ENCODE measurements at places on chromosomes 7 and 10.

GRCh38 chr7:95433952-95434556, 774 bp downstream of the PON2 start:
- DNase-seq, result no peak

GRCh38 chr7:22317632-22318031, 39.3 kb downstream of the RAPGEF5 start:
- no peak for DNase-seq

DNA sequence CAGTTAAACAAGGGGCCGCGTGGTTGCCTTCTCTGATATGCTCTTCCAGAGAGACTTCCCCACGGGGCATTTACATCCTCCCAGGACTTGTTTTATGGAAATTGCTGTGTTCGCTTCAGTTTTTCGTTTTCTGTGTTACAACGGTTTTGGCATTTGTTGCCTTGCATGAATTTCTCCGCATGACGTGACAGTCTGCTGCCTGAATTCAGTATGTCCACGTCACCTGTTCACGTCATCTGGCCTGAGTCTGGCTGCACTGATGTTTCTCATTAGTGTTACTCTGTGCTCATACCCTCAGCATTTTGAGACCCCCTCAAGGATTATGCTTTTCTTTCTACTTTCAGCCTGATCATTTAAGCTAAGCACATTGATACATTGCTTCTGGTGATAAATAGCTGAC, 49.1 kb upstream of the INSYN2A start:
- no peak for DNase-seq

DNA sequence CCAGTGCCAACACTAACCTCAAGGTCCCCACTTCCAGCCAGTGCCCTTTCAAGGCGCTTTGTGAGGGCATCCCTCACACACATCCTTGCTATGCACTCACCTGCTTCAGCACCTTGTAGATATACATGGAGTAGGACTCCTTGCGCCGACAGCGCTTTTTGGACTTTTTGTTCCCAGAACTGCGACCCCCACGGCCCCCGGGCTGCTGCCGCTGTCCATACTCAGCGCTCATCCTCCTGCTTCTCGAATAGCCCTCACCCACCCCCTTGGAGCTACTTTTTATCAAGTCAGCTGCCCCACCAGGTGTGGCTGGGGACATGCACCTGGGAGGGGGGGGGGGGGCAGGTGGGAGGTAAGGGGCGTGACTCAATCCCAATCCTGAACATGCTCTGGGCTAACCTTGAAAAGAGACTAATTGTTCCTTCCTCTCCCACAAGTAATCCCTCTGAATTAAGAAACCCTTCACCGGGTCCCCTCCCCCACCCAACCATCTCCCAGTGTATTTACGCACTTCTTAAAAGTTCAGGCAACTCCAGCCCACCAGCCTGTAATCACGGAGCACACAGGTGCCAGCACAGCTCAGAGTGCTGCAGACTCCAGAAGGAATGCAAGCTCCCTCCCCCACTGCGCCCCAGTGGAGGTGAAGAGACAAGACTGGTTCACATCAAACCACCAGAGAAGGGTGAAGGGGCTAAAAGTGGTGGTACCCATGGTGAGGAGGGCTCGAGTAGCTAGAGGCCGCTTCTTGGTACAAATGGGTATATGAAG, at the start of gene H2BK1:
Gene H2BK1, minus strand, starts transcription at position 402 of the 768 bp plus-strand sequence. Its CDS starts 170 bp downstream, at position 232.
- no peak for DNase-seq

- no peak for DNase-seq
Observed at GRCh38 chr10:48458662-48459048, 146.2 kb downstream of the ARHGAP22 start.

GRCh38 chr7:1586827-1587705, 17.2 kb upstream of the PSMG3 start:
- DNase-seq, result no peak

- DNase-seq, result no peak
Observed at GRCh38 chr10:133361773-133362441, 4.1 kb upstream of the FUOM start.

- no peak for DNase-seq
Observed at GRCh38 chr10:62839590-62839989, 23.4 kb upstream of the EGR2 start.

DNA sequence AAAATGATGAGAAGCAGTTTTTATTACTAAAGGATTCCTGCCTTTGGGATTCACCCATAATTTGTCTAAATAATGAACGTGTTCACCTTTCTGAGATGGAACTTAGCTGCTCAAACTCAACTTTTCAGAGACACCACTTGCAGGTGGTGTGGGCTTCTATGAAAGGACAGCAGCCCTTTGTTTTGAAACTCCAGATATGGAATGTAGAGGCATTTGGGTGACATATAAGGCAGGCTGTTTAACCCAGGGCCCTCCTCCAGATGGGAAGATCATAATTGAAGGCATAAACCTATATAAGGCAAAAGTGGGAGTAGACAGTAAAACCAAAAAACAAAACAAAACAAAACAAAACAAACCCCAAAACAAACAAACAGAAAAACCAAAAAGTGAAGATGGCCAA, 11.9 kb upstream of the HUS1 start:
- DNase-seq, result no peak

DNA sequence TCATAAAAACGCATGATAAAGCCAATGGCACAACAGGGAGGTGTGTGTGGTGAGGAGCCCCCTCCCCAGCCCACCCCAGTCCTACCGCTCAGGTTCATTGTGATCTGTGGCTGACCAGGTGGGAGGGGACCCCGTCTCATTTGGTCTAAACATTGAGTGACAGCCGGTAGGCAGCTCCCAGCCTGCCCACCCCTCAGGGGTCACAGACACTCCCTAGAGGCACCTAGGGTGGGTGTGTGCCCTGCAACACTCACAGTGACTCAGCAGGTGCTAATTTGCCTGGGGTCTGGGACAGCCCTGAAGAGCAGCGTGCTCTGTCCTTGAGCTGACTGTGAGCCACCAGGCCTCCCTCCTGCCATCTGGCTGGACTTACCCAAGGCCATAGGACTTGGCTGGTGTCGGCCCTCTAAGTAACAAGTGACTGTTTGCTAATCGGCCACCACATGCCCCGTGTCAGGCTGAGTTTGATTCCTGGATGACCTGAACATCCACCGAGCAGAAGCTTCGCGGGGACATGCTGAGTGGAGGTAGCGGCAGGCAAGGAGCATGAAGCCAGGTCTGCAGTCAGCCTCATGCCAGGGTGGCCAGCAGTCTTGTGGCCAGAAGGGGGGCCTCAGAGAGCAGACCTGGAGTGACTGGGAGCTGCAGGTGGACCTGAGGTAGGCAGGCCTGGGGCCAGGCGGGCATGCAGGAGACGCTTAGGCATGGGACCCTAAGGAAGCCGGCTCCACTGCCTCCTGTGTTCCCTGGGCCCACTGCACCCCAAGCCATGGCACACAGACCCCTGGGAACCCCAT, 282.3 kb upstream of the SHH start:
- DNase-seq, result no peak

DNA sequence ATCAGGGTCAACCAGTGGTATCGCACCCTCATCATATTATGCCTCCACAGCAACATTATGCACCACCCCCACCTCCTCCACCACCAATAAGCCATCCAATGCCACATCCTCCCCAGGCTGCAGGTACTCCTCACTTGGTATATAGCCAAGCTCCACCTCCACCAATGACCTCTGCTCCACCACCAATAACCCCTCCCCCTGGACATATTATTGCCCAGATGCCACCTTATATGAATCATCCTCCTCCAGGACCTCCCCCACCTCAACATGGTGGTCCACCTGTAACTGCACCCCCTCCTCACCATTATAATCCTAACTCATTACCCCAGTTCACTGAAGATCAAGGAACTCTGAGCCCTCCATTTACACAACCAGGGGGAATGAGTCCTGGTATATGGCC, 14.7 kb downstream of the CBLL1 start:
- no peak for DNase-seq

DNA sequence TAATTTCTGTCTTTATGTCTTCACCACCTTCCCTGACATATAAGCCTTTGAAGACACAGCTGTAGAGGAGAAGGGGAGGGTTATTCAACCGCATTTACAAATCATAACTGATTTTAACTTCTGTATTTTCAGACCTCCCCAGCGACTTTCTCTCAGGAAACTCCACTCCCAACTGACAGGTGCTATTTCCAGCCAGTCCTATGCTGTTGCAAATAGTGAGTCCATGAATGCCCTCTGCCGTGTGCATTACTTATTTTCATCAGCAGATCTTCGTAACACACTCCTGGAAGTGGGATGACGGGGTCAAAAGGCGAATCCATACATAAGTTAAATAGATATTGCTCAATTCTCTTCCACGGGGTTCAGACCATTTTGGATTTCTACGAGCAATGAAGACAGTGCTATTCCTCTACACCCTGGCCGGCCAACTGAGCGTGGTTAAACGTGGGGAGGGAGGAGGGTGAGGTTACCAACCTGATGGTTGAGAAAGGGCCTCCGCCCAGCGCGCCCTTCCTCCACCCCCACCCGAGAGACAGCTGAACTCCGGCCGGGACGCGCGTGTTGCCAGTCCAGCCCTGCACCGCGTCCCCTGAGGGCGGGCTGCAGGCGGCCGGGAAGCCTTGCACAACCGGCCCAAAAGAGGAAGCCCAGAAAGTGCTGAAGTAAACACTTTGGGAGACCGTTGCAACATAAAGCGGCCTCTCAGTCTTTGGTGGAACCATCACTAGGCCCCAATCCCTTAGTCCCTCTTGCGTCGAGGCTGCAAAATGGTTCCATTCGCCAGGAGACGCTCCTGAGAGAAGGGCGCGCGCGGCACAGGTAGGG, at the start of gene APBB1IP:
Gene APBB1IP, plus strand, starts transcription at position 705 of the 825 bp plus-strand sequence. CDS start 53,986 bp downstream, outside the sequence.
- DNase-seq, result no peak

DNA sequence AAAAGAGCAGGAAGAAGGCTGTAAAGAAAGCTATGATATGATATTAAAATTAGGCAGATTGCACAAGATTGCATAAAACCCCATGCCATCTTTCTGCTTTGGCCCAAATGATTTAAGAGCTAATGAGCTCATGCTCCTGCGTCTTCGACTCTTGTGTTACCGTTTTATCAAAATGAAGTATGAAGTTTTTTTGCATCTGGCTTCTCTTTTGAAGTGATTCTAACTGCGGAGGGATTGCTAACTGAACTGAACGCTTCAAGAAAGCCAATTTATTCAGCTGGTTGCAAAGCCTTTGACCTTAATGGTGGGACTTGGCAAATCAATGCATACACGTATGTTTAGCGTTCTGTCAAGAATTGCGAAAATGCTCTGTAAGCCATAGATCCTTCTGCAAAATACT, 282.9 kb downstream of the TWIST1 start:
- no peak for DNase-seq

GRCh38 chr7:156943091-156944041, 6.1 kb upstream of the NOM1 start:
- DNase-seq, result no peak
